Stimulated activated CD4-positive, alpha-beta T cell treated with anti-CD3 and anti-CD28 coated beads, Interleukin-1b, Interleukin-23, amount 100 ng/mL, for 1 hour (primary cell): ENCODE measurements at places on chromosomes 5 and 9.

DNA sequence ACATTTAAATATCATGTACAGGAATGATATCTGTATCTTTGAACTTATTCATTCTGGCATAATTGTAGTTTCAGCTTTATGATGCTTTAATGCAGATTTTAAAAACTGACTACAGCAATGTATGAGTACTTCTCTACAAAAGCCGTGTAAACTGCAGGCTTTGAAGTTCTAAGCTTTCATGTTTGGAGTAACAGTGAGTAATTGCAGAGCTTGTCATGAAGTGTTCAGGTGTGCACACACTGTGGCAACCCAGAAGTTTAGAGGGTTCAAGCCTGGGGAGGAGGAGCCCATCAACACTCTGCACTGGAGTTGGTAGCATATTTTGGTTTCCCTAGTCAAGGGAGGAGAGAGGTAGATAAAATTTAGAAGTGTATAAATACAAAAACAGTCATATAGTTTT is 130.9 kb downstream of the CD180 start:
- DNase-seq, result no peak

- DNase-seq, result no peak
These were observed 13.4 kb upstream of the SLC25A51 start for GRCh38 chr9:37917313-37917731.

GRCh38 chr9:137511758-137512463 is 38.3 kb downstream of the PNPLA7 start:
- no peak for DNase-seq

- no peak for DNase-seq
These were observed 48.9 kb downstream of the DYNC2I2 start for GRCh38 chr9:128607642-128608350.

DNA sequence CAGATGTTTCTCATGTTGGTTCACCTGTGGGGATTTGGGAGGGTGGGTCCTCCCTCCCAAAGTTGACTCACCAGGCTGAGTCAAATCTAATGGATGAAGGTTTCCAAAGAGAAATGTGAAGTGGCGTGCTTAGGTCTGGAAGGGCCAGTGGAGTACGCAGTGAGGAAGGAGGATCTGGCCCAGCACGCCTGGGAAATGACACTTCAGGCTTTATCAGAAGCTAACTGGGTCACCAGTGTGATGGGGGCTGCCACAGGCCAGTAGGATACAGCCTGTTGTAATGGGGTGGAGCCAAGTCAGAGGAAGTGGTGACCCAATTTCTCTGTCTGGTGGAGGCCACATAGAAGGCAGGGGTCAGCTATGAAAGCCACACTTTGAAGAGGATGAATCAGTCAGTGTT is 18.0 kb downstream of the POLR1E start:
- DNase-seq, result no peak

DNA sequence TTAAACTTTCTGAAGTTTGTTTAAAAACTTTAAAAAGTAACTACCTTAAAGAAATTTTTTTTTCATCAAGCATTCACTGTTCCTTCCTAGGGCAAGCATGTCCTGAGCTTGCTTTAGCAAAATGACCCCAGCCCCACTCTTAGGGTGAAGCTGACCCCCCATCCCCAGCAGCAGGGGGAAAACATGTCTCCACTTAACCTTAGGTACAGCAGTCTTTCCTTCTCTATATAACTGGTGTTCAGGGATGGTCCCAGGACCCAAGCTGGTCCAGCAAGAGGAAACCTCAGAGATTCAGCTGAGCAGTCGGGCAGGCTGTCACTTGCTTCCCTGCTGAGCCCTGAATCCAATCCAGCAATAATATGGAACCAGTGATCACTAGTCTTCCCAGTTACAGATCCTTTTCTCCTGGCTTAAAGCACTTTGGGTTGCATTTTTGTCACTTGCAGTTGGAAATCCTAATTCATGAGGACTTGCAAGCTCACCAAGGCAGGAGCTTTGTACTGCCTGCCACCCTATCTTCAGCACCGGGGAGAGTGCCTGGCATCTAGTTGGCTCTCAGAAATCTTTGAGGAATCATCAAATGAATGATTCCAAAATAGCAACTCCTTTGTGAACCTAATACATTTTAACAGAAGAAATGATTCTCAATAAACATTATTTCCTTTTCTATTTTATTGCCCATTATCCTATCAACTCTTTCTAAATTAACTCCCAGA is 91.2 kb downstream of the FSTL4 start:
- DNase-seq, result no peak

- DNase-seq, result no peak
These were observed 40.2 kb upstream of the AGXT2 start for GRCh38 chr5:35087991-35088390.

DNA sequence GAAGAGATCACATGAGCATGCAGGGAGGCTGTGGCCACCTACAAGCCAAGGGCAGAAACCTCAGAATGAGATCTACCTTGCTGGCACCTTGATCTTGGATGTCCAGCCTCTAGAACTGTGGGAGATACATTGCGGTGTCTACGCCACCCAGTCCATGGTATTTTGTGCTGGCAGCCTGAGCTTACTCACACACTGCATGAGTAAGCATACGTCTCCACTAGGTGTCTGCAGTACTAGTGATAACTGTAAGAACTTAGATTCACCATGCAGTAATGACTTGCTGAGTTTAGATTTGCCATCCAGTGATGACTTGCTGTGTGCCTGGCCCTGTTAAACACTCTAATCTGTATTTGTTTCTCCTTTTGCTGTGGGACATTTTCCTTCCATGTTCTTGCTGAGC is 417.7 kb downstream of the GADD45G start:
- no peak for DNase-seq

DNA sequence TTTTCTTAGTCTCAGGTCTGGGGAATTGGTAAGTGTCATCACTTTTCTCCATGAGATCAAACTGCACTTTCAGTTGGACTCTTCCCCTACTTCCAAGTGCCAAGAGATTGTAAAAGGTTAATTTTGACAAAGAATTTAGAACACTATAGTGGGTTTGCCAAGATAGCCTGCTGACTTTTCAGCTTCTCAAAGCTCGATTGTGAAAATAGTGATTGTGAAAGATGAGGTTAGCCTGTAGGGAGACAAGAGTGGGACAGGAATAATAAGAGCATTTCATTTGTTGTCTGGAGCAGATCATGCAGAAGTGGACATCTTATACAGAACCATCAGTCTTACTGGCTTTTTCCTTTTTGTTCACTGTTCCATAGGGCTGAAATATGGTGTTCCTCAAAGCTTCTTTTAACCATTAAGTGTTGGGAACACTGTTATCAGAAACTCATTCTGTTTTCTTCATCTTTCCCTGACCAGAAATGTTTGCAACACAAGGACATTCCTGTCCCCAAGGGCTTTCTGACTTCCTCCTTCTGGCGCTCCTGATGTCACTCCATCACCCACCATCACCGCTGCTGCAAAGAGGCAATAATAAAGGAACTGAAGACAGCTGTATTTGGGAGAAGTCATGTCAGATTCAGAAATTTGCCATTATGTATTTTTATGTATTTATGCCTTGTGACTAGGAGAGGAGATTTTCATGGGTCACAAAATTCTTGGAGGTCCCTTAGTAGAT is 11.6 kb upstream of the SPTAN1 start:
- no peak for DNase-seq

GRCh38 chr5:127236254-127236653 is 54.3 kb upstream of the MEGF10 start:
- DNase-seq, result no peak

DNA sequence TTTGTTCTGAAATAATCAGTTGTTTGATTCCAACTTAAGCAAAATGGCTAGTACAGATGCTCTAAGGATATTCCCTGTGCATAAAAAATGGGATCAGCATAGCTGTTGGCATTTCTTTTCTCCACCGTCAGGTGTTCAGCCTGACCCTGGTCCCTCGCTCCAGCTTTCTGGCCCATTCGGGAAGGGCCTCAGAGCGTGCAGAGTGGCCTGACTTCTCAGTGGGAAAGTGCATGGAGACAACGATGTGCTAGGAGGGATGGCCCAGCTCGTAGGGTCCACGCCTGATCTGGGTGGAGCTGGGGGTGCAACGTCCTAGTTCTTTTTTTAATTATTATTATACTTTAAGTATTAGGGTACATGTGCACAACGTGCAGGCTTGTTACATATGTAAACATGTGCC is 319.1 kb upstream of the IRX4 start:
- DNase-seq, result no peak

GRCh38 chr5:133742431-133742988 is 130.2 kb upstream of the FSTL4 start:
- no peak for DNase-seq

GRCh38 chr9:95409650-95410426 is 92.3 kb upstream of the FANCC start:
- no peak for DNase-seq

GRCh38 chr5:116546033-116546742 is 28.4 kb downstream of the SEMA6A start:
- no peak for DNase-seq

DNA sequence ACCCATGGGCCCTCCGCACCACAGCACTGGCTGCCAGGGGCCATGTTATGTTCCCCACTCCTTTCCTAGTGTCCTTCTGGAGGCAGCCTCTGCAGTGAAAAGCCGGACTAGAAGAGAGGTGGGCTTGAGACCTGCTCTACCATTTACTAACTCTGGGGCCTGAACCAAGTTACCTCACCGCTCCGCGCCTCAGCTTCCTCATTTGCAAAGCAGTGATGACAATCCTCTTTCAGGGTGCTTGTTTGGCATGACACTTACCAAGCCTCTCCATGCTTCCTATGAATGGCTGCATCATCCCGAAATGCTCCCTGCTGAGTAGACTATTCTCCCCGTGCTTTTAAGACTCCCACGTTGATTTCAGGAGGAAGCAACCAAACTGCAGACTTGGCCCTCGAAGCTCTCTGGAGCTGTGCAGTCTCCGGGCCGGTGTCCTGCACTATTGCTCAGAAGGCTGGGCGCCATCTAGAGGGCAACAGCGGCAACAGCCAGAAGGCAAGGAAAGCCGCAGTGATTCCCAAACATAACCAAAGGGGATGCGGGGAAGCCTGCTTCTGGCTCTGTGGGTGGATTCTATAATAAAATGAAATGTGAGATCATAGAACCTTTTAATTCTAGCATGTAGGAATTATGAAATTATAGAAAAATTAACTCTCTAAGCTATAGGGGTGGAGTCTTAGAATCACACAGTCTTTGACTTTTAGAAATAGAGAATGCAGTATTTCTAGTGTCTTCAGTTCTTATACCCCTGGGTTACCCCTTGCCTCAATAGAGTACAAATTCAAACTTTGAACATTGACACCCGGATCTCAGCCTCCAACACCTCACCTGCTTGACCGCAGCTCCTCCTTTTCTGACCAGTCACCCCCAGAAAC is 599.8 kb upstream of the BRINP1 start:
- no peak for DNase-seq

GRCh38 chr9:89185980-89186379 is 7.4 kb upstream of the SHC3 start:
- DNase-seq, result no peak

- DNase-seq, result no peak
These were observed 2.5 kb downstream of the FREM1 start for GRCh38 chr9:14907696-14908095.

DNA sequence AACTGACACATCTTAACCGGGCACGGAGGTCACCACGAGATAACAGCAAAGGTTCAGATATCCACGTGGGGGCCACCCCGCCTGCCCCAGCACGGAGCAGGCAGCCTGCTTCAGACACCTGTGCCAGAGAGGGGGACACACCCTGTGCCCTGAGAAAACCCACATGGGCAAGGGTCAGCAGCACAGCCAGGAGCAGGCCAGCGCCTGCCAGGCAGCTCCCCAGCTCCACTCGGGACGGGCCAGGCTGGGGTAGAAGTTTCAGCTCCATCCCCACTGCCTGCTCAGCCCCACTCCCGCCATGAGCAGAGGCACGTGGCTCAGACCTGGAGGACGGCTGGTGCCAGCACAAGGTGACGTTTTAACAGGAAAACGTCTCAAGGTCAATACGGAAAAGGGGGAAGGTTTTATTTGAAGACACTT is 22.2 kb downstream of the SLC12A7 start:
- DNase-seq, result no peak

GRCh38 chr5:4158750-4159447 is 563.3 kb downstream of the IRX1 start:
- DNase-seq, result no peak

DNA sequence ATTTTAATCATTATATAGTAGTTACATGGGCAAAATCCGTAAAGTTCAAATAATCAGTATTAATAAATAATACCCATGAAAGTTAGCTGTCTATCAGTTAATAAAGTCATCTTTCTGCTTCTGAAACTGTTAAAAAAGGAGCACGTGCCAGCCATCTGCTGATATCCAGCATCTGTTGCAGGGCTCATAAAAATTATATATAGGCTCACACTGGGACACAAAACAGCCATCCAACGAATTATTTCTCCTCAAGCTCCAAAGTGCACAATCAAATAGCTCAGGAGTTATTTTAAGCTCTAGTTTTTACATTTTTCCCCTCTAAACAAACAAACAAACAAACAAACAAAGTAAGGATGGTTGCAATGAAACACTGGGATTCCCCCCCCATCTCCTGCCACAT is 48.3 kb downstream of the MRPS27 start:
- DNase-seq, result no peak

DNA sequence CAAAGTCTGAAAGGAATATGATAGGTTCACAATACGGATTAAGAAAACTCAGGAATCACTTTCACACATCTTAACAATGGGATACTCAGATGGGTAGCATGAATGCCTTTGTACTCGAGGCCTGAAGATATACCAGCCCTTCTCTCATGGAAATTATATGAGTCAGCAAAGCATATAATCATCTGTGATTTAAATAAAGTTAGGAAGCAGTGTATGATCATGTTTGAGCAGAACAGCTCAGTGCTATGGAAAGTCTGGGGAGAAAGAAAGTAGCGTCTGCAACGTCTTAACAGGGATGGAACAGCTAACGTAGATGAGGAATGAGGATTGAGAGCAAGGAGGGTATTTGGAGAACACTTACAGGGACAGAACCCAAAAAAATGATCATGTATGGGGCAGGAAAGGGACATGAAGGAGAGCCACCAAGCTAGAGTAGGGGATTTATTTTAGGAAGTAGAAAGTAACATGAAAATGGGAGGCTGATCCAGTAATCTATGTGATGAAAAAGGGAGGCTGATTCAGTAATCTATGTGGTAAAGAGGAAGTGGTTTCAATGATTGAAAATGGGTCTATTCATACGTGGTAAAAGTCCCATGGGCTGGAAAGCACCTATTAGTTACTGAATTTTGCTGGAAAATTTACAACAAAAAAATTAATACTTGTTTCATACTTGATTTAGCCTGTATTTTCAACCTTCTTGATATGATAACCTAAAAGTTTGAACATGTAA is 85.9 kb downstream of the GNA14 start:
- no peak for DNase-seq

- DNase-seq, result no peak
These were observed 23.8 kb downstream of the C5 start for GRCh38 chr9:121026260-121026691.

DNA sequence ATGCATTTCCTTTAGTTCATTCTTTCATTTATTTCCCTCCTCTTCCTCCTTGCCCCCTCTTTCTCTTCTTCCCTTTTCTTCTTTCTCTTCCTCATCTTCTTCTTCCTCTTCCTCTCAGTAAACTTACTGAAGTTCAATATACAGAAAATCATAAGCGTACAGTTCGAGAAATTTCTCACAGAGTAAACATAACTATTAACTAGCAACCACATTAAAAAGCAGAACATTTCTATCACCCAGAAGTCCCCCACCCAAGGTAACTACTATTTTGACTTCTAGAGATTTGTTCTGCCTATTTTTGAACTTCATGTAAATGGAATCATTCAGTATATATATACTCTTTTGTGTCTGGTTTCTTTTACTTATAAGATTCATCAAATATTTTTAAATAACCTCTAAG is 48.2 kb downstream of the TNFAIP8 start:
- DNase-seq, result no peak
